ENCODE measurements at places on chromosomes 2 and 18. TPM values are rescaled to one million over a fixed set of nuclear protein-coding genes. Genes with fewer than 3 reads are reported as not detected.

The SERPINB3 gene
- total RNA-seq: not detected

The CAPN14 gene
- not detected for total RNA-seq

The FHL2 gene
- 48.7 TPM for total RNA-seq

The ACVR1C gene
- total RNA-seq: 0.06 TPM

The CNNM4 gene
- 2.4 TPM for total RNA-seq

The CCDC121 gene
- total RNA-seq: 1.7 TPM

Data from cardiac ventricle fibroblast (primary cell).